ENCODE measurements at places on chromosomes 2 and 18.

- no peak for DNase-seq
Observed at GRCh38 chr18:76328140-76328539, 166.9 kb downstream of the ZNF516 start.

- no peak for DNase-seq
Observed at GRCh38 chr2:45901468-45902032, 250.1 kb downstream of the PRKCE start.

DNA sequence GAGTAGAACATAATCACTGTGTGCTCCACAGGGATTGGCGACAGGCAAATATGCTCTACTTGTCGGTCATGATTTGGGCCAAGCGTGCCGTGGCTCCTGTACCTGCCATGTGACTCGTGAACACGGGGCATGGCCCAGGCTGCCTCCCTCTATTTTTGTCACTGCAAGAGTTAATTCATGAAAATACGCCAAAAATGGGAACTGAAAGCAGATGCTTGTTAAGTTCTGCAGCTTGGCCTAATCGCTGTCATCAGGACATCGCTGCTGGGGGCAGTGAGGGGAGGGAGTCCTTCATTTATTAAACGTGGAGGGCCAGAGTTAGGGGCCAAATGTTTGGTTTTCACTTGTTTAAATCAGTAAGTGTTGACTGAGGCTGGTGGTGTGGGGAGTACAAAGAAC, 177.8 kb downstream of the BCL2 start:
- no peak for DNase-seq

- DNase-seq, result no peak
Observed at GRCh38 chr2:20222769-20223406, 2.0 kb downstream of the SDC1 start.

DNA sequence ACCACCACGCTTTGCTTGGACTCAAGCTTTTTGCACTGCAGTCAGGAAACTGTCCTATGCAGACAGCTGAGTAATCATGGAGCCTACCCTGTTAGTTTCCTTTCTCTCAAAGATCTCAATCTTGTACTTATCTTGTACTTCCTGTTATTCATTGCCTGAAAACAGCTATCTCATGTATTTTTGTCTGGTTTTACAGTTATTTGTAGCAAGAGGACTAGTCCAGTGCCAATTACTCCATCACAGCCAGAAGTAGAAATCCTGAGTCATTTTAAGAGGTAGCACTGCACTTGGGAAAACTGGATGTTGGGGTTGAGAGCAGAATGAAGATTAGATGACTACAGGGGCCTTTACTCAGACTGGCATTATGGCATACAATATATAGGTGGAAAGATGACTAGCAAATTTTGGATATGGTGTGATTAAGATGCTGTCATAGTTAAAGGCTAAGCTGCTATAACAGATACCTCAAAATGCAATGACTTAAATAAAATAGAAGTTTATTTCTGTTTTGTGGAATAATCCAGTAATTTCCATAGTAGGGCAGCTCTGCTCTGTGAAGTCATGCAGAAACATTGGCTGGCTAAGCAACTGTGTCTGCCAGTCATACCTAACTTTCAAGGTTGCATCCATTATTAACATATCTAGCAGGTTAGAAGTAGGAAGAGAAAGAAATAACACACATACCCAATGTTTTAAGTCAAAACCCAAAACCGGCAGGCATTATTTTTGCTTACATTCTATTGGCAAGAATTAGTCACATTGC, 21.1 kb upstream of the CHMP3 start:
- no peak for DNase-seq
